ENCODE measurements at places on chromosomes 4 and X.

GRCh38 chrX:18674788-18675735 is 3.2 kb upstream of the RS1 start:
- peak; percentile 48 for DNase-seq

GRCh38 chr4:169225812-169226211 is 44.9 kb downstream of the SH3RF1 start:
- no peak for DNase-seq

DNA sequence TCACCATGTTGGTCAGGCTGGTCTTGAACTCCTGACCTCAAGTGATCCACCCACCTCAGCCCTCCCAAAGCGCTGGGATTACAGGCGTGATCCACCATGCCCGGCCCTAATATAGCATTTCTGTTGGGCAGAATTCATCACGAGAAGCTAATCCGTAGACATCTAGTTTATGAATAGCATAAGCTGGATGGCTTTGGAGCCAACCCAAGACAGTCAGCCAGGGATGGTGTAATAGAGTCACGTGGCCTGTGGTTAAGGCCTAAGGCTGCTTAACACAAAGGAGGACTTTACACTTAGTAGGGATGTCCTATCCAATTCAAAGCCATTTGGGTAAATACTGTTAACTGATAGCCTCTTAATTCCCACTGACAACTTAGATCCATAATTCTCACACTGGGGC is 173.6 kb downstream of the RAP1GDS1 start:
- no peak for DNase-seq

DNA sequence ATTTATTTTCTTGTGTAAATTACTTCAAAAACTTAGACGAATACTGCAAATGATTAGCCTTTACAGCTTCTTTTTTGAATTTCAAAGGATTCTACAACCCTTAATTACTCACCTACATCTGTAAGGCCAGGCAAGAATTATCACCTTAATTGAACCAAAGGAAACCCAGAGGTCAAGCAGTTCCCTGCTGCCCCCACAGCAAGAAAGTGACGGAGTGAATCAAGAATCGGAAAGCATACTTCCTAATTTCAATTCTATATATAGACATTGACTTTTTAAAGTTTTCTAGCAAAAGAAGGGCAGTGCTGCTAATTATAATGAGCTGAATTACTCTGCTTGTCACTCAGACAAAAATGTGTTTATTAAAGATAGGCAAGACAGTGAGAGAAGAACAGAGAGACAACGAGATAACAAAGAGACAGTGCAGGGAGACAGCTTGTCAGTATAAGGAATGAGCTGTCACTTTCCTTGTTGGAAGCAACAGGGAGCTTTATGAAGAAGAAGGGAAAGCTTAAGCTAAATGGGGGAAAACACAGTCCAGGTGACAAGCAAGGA is 47.5 kb upstream of the SPANXN4 start:
- no peak for DNase-seq

- DNase-seq, result no peak
Measured at GRCh38 chrX:18136816-18137215, 83.9 kb downstream of the BEND2 start.

- DNase-seq, result no peak
Measured at GRCh38 chr4:186789651-186790050, 66.0 kb upstream of the FAT1 start.
